ENCODE measurements at places on chromosomes 1 and 21.

DNA sequence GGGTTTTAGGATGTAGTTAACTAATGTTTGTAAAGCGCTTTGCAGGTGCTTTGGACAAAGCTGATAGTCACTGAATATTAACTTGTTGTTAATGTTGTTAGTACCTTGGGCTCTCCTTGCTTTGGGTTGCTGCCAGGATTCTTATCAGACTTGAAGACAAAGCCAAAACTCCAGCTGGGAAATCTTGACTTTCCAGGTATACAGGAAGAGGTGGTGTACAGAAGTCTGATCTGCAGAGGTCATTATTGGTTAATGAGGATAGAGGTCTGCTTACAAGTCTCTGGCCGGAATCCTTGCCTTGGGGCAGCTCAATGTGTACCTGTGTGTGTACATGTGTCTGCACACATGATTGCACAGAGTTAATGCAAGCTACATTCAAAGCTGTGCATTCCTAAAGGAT lies 96.0 kb upstream of the POU3F1 start:
- no peak for DNase-seq

GRCh38 chr1:38781872-38782617 lies 77.5 kb downstream of the RRAGC start:
- DNase-seq, result no peak

- no peak for DNase-seq
These were observed 10.4 kb downstream of the LAMB3 start for GRCh38 chr1:209641832-209642172.

DNA sequence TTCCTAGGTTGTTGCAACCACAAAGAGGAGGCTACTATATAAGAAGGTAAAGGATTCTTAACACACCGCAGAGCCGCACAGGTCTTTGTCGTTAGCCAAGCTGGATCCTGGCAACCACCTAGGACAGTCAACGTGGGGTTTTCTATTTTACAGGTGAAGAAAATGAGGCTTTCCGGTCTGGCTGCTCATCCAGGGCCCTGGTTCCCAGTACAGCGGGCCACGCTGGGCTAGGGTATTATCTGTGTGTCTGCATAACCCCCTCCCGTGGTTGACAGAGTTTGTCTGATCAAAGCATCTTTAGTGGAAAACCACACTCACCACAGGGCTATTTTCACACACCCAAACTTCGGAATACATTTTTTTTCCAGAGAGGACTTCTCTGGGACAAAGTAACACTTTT lies 39.0 kb upstream of the PDE9A start:
- no peak for DNase-seq

GRCh38 chr1:204945565-204945977 lies 74.9 kb downstream of the NFASC start:
- no peak for DNase-seq

- DNase-seq, result no peak
These were observed 22.0 kb downstream of the FYB2 start for GRCh38 chr1:56797065-56797685.

- DNase-seq, result no peak
These were observed 42.1 kb upstream of the NBPF3 start for GRCh38 chr1:21397813-21398188.

DNA sequence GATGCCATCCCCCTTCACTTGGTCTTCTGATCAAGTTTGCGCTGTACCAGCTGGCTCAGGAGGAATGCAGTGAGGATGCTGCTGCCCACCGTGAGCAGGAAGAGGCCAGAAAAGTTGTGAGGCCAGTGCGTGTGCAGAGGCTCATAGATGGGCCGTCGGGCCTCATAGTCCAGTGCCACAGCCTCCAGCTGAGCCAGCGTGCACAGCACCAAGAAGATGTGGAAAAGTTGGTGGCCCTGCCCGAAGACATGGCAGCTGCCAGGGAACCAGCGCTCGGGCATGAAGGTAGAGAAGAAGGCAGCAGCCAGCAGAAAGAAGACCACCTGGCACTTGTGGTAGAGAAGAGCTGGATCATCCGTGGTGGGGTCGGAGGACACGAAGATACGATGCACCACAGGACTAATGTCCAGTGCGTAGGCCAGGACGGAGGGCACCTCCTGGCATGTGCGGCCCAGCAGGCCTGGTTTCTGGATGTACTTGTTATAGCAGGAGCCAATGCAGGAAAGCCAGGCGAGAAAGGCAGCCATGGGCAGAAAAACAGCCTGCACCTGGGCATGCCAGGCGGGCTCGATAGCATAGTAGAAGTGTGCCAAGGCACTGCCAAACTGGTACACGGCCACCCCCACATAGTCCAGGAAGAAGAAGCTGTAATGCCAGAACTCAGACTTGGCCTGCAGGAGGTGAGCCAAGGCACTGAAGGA lies 3.7 kb upstream of the AUNIP start:
- DNase-seq, result no peak

DNA sequence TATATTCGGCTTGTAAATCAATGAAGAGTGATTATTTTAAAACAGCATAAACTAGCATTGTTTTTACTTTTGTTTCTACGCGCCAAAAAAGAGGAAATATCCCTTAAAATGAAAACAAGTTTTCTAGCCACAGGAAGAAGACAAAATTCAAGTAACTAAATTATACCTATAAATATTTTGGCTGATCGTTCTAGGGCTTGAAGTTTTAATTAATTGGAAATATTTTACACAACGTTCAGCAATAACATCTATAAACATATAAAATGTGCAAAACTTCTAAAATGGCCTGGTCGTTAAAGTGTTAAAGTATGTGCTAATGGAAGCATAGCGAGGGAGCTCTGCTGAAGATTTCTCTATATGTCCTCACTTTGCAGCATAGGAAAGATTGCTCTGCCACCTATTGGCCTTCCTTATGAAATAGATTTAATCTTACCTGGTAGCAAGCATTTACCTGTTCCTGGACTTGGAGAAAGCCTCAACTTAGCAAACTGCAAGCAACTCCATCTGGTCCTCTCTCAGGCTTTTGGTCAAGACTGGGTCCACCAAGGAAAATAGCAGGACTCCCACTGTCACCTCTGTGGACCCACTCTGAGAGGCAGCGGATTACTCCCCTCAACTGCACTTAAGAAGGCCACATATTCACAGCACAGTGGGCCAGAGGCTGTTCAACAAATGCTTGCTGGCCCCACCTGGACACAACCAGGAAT lies 351.3 kb upstream of the RUNX1 start:
- DNase-seq, result peak; percentile 31

- DNase-seq, result peak; percentile 72
These were observed 536.4 kb downstream of the DPYD start for GRCh38 chr1:97384294-97384968.

DNA sequence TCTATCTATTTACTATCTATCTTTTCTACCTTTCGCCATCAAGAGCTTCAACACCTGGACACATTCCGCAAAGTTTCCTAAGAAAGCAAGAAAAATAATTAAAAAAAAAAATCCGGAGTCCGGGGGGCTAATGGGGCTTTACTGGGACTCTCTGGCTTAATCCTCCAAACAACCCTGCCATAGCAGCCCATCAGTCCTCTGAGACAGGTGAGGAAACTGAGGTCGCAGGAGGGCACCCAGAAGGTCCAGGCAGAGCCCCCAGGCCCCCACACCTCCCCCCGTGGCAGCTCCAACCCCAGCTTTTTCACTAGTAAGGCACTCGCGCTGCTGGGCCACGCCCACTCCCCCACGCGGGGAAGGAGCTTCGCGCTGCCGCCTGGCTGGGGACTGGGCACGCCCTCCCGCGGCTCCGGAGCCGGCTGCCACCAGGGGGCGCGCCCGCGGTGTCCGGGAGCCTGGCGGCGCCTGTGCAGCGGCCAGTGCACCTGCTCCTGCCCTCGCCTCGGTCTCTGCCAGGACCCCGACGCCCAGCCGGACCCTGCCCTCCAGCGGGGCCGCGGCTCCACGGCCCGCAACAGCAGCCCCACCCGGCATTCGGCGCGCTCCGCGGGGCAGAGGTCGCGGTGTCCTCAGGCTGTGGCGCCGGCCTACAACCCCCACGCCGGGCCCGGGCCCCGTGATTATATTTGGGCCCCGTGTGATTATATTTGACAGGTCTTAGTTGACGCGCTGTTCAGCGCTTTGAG lies 54.1 kb upstream of the SAMD11 start:
- no peak for DNase-seq

DNA sequence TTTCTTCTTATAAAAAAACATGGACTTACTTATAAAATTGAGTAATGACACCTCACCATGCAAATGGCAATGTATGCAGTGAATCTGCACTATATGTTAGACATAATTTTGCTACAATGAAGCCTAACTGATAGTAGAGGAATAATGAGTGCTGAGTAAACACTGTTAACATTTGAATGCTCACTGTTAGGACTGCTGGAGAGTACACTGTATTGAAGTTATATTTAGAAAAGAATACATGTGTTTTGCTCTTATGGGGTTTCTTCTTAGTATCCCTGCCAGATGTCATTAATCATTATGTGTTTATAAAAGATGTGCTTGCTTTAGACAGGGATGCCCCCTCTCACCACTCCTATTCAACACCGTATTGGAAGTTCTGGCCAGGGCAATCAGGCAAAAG lies 111.1 kb upstream of the ZP4 start:
- no peak for DNase-seq

- no peak for DNase-seq
These were observed 26.9 kb upstream of the EYA3 start for GRCh38 chr1:28115267-28115666.

GRCh38 chr1:65232461-65232990 lies 76.8 kb upstream of the DNAJC6 start:
- DNase-seq, result no peak

DNA sequence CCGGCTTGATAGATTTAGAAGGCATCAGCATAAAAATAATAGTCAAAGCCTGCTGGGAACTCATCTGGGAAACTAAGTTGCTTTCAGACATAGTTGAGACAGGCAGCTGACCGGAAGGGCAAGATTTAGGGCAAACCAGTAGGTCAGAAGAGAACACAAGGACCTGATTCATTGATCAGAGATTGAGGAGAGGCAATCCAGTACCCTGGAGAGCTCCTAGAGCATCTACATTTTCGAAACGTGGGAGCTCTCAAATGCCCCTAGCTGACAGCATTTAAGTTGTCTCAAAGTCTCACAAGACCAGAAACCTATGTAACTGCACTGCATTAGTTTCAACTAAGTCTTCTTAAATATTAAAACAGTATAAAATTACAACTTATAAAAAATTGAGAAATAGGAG lies 22.9 kb upstream of the MTF2 start:
- DNase-seq, result no peak

DNA sequence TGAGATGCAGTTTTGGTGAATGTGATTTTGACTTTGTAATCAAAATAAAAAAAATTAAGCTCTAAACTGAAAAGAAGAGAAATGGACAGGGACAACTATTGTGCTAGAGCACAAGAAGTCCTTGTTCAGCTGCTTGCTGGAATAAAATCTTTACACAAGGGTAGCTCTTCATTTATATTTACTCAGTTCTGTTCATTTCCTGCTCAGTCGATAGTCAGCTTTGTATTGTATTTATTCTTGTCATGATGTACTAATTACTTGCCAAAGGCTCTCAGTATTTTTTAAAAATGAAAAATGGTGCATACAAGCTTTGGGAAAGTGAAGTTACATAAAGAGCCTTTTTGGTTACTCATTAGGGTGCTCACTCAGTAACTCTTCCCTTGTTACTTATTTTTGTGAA lies 17.8 kb downstream of the F5 start:
- DNase-seq, result no peak

- no peak for DNase-seq
These were observed 89.3 kb downstream of the EBNA1BP2 start for GRCh38 chr1:43082740-43083139.

DNA sequence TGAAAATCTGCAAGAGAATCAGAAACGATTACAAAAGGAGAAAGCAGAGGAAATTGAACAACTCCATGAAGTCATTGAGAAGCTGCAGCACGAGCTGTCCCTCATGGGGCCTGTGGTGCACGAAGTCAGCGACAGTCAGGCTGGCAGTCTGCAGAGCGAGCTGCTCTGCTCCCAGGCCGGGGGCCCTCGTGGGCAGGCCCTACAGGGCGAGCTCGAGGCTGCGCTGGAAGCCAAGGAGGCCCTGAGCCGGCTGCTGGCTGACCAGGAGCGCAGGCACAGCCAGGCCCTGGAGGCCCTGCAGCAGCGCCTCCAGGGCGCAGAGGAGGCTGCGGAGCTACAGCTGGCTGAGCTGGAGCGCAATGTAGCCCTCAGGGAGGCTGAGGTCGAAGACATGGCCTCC lies 47.5 kb upstream of the DIP2A start:
- no peak for DNase-seq

DNA sequence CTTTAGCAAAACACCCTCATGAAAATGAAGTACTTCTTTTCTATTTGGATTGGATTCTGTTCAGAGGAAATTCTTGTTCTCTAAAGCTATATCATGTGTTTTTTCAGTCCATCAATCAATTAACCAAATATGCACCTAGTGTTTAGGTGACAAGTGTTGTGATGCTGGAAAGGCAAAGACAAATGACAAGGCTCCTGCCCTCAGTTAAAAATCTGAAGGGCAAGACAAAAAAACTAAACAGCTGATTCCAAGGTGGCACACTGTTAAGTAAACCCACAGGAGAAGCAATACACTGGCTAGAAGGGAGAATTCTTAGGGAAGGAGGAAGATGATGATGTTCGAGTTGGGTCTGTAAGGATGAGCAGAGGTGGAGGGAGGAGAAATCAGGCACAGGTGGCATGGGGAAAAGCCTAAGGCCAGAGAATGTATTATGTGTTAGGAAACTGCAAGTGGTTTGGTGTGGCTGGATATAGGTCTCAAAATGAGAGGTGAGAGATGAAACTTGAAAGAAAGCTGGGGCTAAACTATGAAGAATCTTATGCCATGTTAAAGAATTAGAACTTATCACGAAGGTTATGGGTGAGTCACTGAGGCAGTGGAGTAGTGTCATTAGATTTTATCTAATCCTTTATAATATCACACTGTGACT lies 51.8 kb upstream of the GFI1 start:
- no peak for DNase-seq

DNA sequence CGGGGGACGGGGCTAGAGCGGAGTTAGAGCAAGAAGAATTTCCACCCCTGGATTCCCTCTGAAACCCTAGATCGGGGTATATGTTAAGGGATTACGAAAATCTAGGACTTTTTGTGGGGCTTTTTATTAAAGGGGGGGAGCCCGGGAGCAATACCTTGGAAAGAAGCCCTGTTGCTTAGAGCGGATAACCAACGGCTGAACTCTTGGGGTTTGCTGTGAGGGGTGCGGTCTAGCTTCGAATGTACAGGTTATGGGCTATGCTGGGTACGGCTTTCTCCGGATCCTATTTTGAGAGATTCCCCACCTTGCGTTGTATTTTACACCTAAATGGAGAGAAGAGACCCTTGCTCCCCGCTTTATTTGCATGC lies 626 bp downstream of the DYRK3 start:
- no peak for DNase-seq

DNA sequence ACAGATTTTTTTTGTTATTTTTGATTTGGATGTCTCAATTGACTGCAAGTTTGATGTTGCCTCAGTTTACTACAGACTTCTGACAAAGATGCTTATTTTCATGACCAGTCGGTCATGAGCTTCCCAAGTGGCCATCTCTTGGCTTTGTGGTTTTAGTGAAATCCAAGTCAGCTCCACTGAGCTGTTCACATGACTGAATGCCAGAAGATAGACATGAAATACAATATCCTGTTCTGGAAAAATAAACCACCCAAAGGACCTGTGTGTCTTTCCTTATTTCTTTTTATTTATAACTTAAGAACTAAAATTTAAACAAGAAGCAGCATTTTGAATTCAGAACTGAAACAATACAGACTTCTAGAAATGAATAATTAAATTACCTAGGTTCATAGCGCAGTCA lies 89.3 kb downstream of the HMCN1 start:
- DNase-seq, result no peak

All from fibroblast of skin of left biceps (primary cell).